CD4-positive, CD25-positive, alpha-beta regulatory T cell (primary cell): ENCODE measurements at places on chromosomes 1 and 21. TPM values are rescaled to one million over a fixed set of nuclear protein-coding genes. Genes with fewer than 3 reads are reported as not detected.

Gene GREM2
- total RNA-seq, result not detected

Gene CRABP2
- total RNA-seq, result 5.1 TPM

Gene SLC45A3
- total RNA-seq, result 0.74 TPM

Gene ANKRD45
- total RNA-seq, result not detected

Gene CFHR2
- not detected for total RNA-seq

Gene DISP3
- 1.2 TPM for total RNA-seq

Gene TCHHL1
- not detected for total RNA-seq

Gene SLC2A5
- total RNA-seq, result 0.64 TPM

Gene KIF14
- total RNA-seq, result 0.59 TPM

Gene VCAM1
- total RNA-seq, result not detected

Gene RAB7B
- not detected for total RNA-seq

Gene RAB3B
- total RNA-seq, result not detected

Gene GPX7
- 12.3 TPM for total RNA-seq

DNA sequence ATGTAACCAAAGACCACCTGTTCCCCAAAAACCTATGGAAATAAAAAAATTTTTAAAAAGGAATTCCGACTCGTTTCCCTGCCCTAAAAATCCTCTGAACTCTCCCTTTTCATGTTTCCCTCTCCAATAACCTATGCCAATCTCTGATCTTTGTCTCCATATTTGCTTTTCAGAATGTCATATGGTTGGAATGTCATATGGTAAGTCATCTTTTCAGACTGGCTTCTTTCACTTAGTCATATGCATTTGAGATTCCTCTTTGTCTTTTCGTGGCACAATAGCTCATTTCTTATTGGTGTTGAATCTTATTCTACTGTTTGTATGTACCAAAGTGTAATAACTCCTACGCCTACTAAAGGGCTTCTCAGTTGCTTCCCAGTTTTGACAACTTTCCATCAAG, 117.5 kb downstream of the BACH1 start:
- H3K4me1 ChIP-seq, result no peaks in the 10 kb centered on the region
- no peak for DNase-seq

GRCh38 chr1:100433563-100433962, 81.3 kb downstream of the CDC14A start:
- H3K27me3 ChIP-seq, result no peaks in the 10 kb centered on the region
- H3K36me3 ChIP-seq, result peaks cover 16% of the 10 kb centered on the region
- no peak for DNase-seq
- peaks cover 46% of the 10 kb centered on the region for H3K4me1 ChIP-seq
- H3K27ac ChIP-seq, result no peak overlapping the region
- H3K4me3 ChIP-seq, result no peak overlapping the region

GRCh38 chr1:160519642-160520435, 3.2 kb downstream of the SLAMF6 start:
- peaks cover 6% of the 10 kb centered on the region for H3K36me3 ChIP-seq
- peak overlapping the region; percentile 98 for H3K4me3 ChIP-seq
- H3K4me1 ChIP-seq, result peaks cover 55% of the 10 kb centered on the region
- no peak for DNase-seq

GRCh38 chr1:201831371-201831770, 2.4 kb downstream of the IPO9 start:
- H3K4me3 ChIP-seq, result peak overlapping the region; percentile 38
- no peaks in the 10 kb centered on the region for H3K27me3 ChIP-seq
- H3K4me1 ChIP-seq, result peaks cover 28% of the 10 kb centered on the region

GRCh38 chr21:28892199-28893111, 100.2 kb downstream of the LTN1 start:
- no peaks in the 10 kb centered on the region for H3K36me3 ChIP-seq
- no peaks in the 10 kb centered on the region for H3K4me1 ChIP-seq
- H3K27me3 ChIP-seq, result peaks cover 16% of the 10 kb centered on the region
- H3K4me3 ChIP-seq, result no peak overlapping the region
- DNase-seq, result no peak
- no peak overlapping the region for H3K27ac ChIP-seq

- H3K36me3 ChIP-seq, result no peaks in the 10 kb centered on the region
- DNase-seq, result no peak
- no peaks in the 10 kb centered on the region for H3K27me3 ChIP-seq
These were observed 19.2 kb downstream of the SYT6 start for GRCh38 chr1:114134518-114134917.

GRCh38 chr1:225651872-225652728, 823 bp downstream of the ENAH start:
- H3K27me3 ChIP-seq, result peaks cover 52% of the 10 kb centered on the region
- H3K4me1 ChIP-seq, result peaks cover 19% of the 10 kb centered on the region
- no peak for DNase-seq
- H3K4me3 ChIP-seq, result peak overlapping the region; percentile 44

DNA sequence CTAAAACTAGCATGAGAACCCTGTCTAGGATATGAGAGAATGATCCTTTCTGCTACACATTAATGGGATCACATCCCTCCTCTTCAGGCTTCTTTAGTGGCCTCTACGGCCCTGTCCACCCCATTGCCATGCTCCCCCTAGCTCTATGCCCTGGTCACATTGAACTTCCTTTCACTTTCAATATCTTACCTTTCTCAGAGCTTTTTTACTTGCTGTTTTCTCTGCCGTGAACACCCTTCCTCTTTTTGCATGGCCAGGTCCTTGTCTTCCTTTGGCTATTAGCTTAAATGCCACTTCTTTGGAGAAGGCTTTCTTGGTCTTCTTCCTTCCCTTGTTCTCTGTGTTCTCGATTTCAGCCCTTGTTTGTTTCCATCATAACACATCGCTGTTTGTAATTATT, 97.4 kb downstream of the GIPC2 start:
- no peak for DNase-seq
- H3K27me3 ChIP-seq, result no peaks in the 10 kb centered on the region
- H3K27ac ChIP-seq, result peak overlapping the region; percentile 42
- peak overlapping the region; percentile 83 for H3K4me3 ChIP-seq

DNA sequence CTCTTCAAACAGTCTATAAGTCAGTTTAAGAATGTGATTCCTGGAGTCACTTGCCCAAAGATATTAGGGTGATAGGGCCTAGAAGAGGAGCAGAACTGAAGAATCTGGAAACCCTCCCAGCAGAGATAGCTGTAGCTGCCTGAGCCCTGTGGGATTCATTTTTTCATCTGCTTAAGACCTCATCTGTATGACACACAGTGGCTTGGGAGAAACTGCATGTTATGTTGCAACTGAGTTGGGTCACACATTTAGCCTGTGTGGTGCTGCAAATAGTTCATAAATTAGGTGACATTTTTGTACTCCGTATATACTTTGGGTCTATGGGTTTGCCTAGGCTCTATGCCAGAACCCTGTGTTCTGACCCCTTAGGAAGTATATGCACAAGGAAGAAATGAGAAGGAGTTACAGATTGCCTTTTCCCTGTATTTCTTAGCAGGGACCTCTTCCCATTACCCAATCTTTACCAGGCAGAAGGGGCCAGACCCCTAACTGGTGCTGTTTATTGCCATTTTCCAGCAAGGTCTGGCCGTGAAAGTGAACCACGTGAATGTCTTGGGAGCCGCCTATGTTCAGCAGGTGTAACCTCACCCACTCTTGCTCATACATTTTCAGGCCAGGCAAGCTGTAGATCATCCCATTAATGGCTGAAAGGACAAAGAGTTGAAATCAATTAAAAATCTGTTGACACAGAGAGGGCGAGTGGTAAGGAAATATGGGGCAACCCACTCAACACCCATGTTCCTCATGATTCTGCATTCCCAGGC, 41.9 kb upstream of the SLC19A2 start:
- H3K27me3 ChIP-seq, result no peaks in the 10 kb centered on the region
- no peak overlapping the region for H3K4me3 ChIP-seq
- H3K36me3 ChIP-seq, result peaks cover 78% of the 10 kb centered on the region
- no peak overlapping the region for H3K27ac ChIP-seq
- H3K4me1 ChIP-seq, result no peaks in the 10 kb centered on the region

DNA sequence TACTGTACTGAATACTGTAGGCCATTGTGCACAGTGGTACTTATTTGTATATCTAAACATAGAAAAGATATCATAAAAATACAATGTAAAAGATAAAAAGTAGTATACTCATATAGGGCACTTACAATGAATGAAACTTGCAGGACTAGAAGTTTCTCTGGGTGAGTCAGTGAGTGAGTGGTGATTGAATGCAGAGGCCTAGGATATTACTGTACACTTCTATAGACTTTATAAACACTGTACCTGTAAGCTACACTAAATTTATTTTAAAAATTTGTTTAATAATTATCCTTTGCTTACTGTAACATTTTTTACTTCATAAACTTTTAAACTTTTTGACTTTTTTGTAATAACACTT, 82.5 kb downstream of the FGGY start:
- no peaks in the 10 kb centered on the region for H3K4me1 ChIP-seq
- H3K36me3 ChIP-seq, result no peaks in the 10 kb centered on the region

- DNase-seq, result peak; percentile 56
- H3K4me3 ChIP-seq, result no peak overlapping the region
- H3K4me1 ChIP-seq, result peaks cover 28% of the 10 kb centered on the region
- no peaks in the 10 kb centered on the region for H3K36me3 ChIP-seq
These were observed 2.7 kb downstream of the FAM110D start for GRCh38 chr1:26161415-26162219.

GRCh38 chr1:27109103-27109822, 45.7 kb downstream of the SLC9A1 start:
- no peak overlapping the region for H3K27ac ChIP-seq
- peaks cover 24% of the 10 kb centered on the region for H3K4me1 ChIP-seq
- DNase-seq, result peak; percentile 41
- no peak overlapping the region for H3K4me3 ChIP-seq
- peaks cover 13% of the 10 kb centered on the region for H3K36me3 ChIP-seq

DNA sequence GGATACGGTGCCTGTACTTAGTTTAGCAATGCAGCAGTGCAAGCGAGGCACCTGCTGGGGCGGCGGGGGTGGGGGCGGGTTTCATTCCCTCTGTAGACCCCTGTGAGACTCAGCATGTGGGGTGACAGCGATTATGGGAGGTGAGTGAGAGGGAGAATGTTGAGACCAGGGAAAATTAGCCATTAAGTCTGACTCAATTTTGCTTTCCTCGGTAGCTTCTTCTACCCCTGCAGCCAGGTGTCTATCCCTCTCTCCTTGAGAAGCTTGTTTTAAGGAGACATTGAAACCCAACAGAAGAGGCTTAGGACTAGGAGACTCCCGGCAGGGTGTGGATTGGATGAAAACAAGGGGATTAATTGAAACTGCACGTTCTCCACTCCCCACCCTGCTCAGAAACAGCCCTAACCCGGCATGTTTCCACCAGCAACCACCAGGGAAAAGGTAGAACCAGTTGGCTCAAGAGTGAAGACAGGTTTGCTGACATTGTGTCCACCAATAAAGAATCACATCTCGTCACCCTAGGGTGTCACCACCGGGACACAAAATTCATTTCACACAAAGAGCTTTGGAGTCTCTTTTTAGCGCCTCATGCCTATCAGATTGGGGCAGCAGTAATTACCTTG, 20.6 kb upstream of the ATF3 start:
- no peaks in the 10 kb centered on the region for H3K36me3 ChIP-seq
- H3K27me3 ChIP-seq, result peaks cover 25% of the 10 kb centered on the region
- H3K4me3 ChIP-seq, result no peak overlapping the region
- DNase-seq, result no peak

- DNase-seq, result no peak
- H3K27me3 ChIP-seq, result no peaks in the 10 kb centered on the region
- peak overlapping the region; percentile 60 for H3K4me3 ChIP-seq
- H3K4me1 ChIP-seq, result peaks cover 26% of the 10 kb centered on the region
- peaks cover 28% of the 10 kb centered on the region for H3K36me3 ChIP-seq
These were observed 644 bp upstream of the MRPL24 start for GRCh38 chr1:156741481-156741983.

- H3K4me1 ChIP-seq, result no peaks in the 10 kb centered on the region
- DNase-seq, result no peak
- no peaks in the 10 kb centered on the region for H3K36me3 ChIP-seq
- no peaks in the 10 kb centered on the region for H3K27me3 ChIP-seq
These were observed 153.9 kb downstream of the ETS2 start for GRCh38 chr21:38959692-38960061.

DNA sequence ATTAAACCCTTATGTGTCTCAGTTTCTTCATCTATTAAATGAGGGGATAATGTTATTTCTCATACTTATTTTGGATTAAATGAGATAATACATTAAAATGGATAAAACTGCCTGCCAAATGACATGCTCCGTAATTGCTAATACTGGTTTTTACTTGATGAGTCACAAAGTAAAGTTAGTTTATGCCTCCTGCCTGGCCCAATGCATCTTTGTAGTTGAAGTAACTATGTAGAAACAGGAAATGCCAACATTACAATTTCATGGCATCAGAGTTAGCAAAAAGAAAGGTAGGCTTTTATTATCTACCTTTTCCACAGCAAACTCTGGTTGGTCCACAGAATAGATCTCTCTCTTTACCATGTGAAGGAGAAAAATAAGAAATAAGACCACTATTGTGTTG, 214.5 kb downstream of the TBX15 start:
- no peak for DNase-seq
- no peak overlapping the region for H3K4me3 ChIP-seq
- H3K27ac ChIP-seq, result no peak overlapping the region
- no peaks in the 10 kb centered on the region for H3K27me3 ChIP-seq
- H3K36me3 ChIP-seq, result no peaks in the 10 kb centered on the region
- H3K4me1 ChIP-seq, result no peaks in the 10 kb centered on the region

- H3K4me3 ChIP-seq, result no peak overlapping the region
- H3K27ac ChIP-seq, result no peak overlapping the region
- DNase-seq, result no peak
- H3K27me3 ChIP-seq, result no peaks in the 10 kb centered on the region
These were observed 13.1 kb downstream of the STMN1 start for GRCh38 chr1:25893116-25893515.

GRCh38 chr1:155485945-155486344, 76.7 kb downstream of the ASH1L start:
- H3K4me3 ChIP-seq, result no peak overlapping the region
- no peak overlapping the region for H3K27ac ChIP-seq
- no peaks in the 10 kb centered on the region for H3K4me1 ChIP-seq
- H3K36me3 ChIP-seq, result peaks cover 15% of the 10 kb centered on the region
- no peaks in the 10 kb centered on the region for H3K27me3 ChIP-seq

- DNase-seq, result no peak
- no peaks in the 10 kb centered on the region for H3K27me3 ChIP-seq
- no peak overlapping the region for H3K4me3 ChIP-seq
These were observed 159.1 kb downstream of the BRINP2 start for GRCh38 chr1:177329871-177330270.

DNA sequence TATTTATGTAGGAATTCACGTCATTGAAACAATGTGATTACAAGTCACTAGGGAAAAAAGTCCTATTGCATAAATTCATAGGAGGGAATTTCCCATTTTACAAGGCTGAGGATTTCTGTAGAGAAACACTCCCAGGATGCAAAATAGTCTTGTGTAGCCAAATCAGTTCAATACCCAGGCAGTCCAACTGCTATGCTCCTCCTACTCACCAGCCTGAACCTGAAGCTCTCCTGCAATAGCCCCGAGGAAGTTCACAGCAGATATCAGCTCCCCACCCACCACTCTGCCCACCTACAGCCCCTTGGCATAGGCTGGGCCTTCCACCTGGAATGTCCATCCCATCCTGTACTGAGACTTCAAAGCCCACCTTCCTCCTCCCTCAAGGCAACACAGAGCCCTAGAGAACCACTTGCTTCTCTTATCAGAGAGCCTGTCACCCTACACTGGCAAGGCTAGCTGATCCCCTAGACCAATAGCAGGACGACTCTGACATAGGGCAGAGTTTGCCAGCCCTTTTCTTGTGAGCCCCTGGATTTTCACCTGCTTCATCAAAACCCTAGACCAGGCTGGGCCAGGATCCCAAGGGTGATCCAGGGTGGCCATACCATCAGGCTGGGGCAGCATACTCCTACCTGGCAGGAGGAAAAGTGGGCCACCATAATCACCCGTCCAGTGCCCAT, 1.5 kb downstream of the LSS start:
- peak overlapping the region; percentile 76 for H3K27ac ChIP-seq
- H3K27me3 ChIP-seq, result no peaks in the 10 kb centered on the region
- peak overlapping the region; percentile 72 for H3K4me3 ChIP-seq
